ENCODE measurements at places on chromosomes 5 and 9. TPM values are rescaled to one million over a fixed set of nuclear protein-coding genes. Genes with fewer than 3 reads are reported as not detected.

DNA sequence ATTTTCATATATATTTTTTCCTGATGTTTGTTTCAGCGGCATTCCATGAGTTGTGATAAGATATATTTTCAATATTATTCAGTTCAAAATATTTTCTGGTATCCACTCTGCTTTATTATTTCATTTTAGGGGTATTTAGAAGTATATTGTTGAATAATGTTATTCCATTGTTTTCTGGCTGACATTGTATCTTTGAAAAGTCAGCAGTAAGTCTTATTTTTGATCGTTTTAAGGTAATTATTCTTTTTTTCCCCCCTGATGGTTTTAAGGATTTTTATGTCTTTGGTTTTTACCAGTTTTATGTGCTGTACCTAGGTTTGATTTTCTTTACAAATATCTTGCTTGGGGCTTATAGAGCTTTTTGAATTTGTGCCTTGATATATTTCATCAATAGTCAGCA is 6.6 kb upstream of the GLRA1 start:
- no peak for ATAC-seq

Gene IFNB1
- not detected for total RNA-seq

Gene TAF11L5
- total RNA-seq: not detected

Gene SNCAIP
- not detected for total RNA-seq

GRCh38 chr9:110092792-110093191 is 115.2 kb downstream of the C9orf152 start:
- no peak for ATAC-seq

Gene CTSV
- 2.1 TPM for total RNA-seq

DNA sequence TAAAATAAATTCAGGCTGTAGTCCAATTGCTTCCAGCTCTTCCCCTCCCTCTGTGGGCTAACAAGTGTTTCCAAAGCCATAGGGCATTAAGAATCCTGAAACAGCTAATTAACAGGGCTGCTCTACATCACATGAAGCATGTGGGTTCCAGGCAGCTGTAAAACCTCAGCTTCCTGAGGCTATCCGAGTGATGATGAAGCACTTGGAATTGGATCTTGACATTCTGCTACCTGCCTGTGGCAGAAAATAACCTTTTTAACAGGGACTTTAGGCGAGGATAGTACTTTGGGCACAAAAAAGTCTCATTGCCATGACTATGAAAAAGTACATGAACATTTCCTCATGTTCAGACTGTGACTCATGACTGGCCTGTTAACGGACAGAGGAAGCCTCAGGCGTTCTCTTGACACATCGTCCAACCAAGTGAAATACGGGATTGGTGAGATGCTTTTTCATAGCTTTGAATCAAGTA is 107.2 kb downstream of the PDE4D start:
- no peak for ATAC-seq

- peak; percentile 22 for ATAC-seq
These were observed 17.7 kb upstream of the ANXA1 start for GRCh38 chr9:73133921-73134407.

- ATAC-seq: no peak
These were observed 201.5 kb downstream of the C9orf50 start for GRCh38 chr9:129419382-129419899.

- ATAC-seq: no peak
These were observed 58.4 kb downstream of the SLC1A3 start for GRCh38 chr5:36664766-36665165.

DNA sequence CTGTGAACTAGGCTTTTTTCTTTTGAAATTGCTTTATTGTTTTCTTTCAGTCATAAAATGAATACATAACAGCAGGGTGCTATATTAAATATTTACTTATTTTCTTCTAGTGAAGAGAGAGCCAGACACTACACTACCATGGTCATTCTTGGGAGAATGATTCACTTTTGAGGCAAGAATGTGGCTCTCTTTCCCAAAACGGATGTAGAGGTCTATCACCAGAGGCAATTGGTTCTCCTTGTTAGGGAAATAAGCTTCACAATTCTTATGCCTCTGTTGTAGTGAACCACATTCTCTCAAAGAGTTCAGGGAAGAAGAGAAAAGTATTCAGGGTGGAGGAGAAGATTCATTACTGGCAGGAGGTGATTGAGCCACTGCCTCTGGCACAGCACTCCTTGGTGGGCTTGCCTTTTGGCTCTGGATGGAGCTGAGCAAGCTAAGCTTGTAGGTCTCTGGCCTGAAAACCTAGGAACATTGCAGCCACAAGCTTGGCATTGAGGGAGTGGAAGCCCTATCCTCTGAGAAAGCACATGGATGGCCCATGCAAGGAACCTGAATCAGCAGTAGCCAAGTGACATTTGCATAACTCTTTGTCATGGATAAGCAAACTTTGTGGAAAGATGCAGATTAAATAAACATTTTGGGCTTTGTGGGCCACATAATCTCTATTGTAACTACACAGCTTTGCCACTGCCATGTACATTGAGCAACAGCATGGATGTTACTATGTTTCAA is 179.0 kb upstream of the TNC start:
- ATAC-seq: no peak

DNA sequence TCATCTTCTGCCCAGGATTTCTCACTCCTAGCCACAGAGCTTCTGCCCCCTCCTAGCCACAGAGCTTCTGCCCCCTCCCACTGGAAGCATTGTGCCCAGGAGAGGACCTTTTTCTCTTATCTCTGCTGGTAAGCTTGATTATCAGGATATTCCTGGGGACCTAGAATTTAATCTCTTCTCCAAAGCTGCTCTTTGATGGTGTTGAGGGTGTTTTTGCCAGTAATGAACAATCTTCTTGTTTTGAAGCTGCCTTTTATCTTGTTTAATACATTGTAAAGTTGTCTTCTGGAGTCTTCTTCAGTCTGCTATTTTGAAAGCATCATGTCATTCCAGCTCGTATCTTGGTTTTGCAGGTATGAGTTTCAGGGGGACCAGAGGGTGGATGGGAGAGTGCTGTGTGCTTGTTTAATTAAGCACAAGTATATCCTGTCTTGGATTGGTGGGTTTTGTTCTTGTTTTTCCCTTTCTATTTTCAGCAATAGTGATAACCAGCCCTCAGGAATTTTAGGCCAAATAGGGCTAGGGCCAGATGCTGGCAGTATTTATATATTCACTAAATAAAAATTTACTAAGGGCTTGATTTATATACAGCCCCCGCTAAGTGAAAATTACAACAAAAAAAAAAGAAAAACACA is 214.0 kb upstream of the DMRT1 start:
- ATAC-seq: no peak

DNA sequence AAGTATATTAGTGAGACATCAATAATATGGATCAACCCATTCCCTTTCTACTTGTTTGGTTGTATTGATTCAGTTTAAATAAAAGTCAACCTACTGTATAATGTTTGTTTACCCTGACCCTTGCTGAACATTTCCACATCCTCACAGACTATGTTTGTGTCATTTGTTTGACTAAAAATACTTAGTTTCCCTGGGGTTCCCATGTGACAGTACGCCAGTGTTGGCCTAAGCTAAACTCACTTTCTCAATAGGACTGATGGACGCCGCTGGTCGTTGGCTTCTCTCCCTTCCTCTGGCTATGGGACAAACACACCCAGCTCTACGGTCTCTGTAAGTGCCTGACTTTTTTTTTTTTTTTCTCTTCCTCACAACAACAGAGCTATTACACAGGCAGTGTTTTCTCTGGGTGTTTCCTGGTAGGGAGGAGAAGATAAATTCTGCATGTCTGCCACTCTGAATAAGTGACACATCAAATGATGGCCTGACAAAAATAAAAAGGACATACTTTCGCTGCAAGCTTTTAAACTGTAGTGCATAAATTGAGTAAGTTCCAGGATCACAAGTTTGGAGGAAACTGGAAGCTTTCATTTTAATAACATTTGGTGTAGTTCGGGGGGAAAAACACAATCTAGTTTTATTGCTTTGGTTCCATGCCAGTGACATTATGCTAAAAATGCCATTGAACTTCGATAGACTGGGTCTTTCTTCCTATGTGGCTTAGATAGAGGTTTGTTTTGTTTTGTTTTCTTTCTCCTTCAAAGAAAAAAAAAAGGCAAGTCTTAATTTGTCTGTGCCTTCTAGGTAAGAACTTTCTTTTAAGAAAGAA is 101.0 kb downstream of the CD180 start:
- no peak for ATAC-seq

- no peak for ATAC-seq
These were observed 121.4 kb downstream of the ENC1 start for GRCh38 chr5:74519161-74519571.

Gene OGN
- total RNA-seq: 0.30 TPM

Gene DMRTA1
- 0.05 TPM for total RNA-seq
